Activated T-helper 1 cell treated with anti-CD3 and anti-CD28 coated beads, Interleukin-12 subunit alpha, Interleukin-12 subunit beta, Interleukin-2, Interleukin-4 antibody, amounts not matched to agents 30 ng/mL and 10 ng/mL and 1 ng/mL, durations not matched to agents 14 hours and 24 hours and 36 hours (primary cell): ENCODE measurements at places on chromosomes 4 and X. TPM values are rescaled to one million over a fixed set of nuclear protein-coding genes. Genes with fewer than 3 reads are reported as not detected.

DNA sequence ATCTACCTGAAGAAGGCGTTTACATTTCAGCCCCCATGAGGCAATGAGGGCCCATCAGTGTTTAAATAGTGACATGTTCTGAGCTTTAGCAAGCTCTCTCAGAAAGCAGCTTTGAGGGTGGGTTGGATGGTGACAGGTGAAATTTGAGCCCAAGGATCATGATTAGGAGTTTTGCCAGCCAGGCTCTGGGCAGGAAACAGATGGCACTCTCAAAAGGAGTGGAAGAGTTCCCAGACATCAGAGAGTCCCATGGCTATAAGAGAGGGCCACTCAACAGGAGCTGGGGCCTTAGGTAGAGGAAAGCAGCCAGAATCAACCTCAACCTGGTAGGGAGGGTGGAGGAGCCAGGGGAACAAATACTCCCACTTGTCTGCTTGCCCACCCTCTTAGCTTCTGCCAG, 499.8 kb downstream of the MID1IP1 start:
- DNase-seq: no peak

GRCh38 chrX:38346150-38346549, 6.3 kb upstream of the OTC start:
- no peak for DNase-seq

- DNase-seq: no peak
Measured at GRCh38 chrX:97215186-97215585, 331.5 kb downstream of the RPA4 start.

- DNase-seq: no peak
Measured at GRCh38 chrX:136266828-136267227, 15.6 kb upstream of the MAP7D3 start.

- DNase-seq: no peak
Measured at GRCh38 chr4:111540671-111541070, 604.6 kb upstream of the FAM241A start.

DNA sequence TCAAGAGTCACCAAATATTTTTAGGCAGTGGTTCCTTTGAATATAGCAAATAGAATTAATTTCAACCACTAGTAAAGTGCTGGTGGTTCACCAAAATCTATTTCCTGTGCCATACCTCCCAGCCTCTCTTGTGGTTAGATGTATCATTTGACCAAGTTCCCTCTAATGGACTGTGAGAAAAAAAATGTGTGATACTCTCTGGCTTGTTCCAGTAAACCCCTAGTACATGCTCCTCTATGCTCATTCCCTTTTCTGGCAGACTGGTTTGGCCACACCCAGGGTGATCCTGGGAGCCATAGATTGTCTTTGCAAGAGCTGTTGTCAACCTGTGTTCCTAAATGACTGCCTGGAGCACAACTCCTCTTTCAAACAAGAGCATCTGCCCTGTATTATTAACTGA, 109.5 kb downstream of the FRAS1 start:
- DNase-seq: no peak

GRCh38 chr4:29861307-29861706, 858.9 kb upstream of the PCDH7 start:
- DNase-seq: no peak

DNA sequence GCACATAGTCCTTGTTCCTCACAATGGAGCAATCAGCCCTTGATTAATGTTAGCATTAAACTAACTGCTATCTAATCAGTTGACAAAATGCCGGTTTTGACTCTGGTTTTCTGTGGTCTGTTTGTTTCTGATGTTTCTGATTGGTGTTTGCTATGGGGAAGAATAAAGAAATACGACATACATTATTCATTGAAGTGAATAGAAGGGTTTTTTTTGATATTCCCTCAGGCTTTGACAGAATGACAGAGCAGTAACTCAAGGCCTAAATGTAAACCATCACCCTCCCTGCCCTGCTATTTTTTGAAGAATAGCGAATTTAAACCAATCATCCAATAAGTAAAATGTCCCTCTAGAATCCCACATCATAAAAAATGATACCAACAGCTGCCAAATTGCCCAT, 65.5 kb upstream of the HS3ST1 start:
- no peak for DNase-seq

DNA sequence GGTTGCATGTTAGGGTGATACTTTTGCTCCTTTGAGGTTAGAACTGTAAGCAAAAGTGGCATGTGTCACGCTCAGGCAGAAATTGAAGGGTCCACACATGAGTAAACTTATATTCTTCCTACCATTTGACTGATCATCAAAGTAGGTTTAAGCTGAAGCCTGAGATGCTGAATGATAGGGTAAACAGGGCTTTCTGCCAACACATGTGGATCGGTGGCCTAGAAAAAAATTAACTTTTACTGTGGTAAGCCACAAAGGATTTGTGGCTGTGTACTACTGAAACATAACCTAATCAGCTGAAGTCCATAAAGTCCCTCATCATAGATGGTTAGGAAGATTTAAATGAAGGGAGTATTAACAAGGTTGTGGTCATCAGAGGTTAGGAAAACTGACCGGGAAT, 1070.1 kb downstream of the STPG2 start:
- no peak for DNase-seq

Gene SH3BP2
- total RNA-seq: 96.7 and 99.7 TPM in 2 replicates

Gene RHOXF2
- not detected in 2 replicates for total RNA-seq

Gene ETFDH
- total RNA-seq: 19.9 and 21.5 TPM in 2 replicates
